ENCODE measurements at places on chromosomes 6 and 20.
A peak's percentile ranks its signal among the peaks of the same experiment; 100 is the strongest.

- DNase-seq, result no peak
Measured at GRCh38 chr6:44006123-44006871, 121.0 kb downstream of the MRPL14 start.

DNA sequence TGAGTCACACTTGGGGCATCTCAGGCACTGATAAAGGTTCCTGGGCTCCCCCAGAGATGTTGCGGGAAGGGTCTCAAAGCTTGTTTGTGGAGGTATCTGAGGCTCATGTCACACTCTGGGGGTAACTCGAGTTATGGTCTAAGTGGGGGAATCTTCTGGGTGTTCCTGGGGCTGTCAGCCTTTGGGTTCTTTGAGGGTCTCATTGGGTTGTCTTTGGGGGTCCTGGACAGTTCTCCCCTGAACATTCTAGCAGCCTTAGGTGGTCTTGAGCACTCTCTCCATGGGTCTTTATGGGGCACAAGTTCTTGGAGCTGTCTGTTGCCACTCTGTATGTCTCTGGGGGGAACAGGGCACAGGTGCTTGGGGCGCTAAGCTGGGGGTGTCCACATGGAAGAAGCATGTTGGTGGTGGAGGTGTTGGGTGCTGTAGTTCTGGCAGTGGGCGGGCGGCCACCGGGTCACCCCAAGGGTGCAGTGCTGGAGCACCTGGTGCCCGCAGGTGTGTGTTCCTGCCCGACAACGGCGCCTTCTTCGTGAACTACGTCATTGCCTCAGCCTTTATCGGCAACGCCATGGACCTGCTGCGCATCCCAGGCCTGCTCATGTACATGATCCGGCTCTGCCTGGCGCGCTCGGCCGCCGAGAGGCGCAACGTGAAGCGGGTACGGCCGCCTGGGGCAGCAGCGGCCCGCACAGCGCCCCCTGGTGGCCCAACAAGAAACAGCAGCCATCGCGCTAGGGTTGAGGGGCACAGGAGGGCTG lies 7.1 kb upstream of the CAPN11 start:
- DNase-seq, result peak; percentile 64

- no peak for DNase-seq
Measured at GRCh38 chr6:142884214-142885035, 60.6 kb downstream of the HIVEP2 start.

- no peak for DNase-seq
Measured at GRCh38 chr6:116572162-116572561, 858 bp downstream of the RWDD1 start.

DNA sequence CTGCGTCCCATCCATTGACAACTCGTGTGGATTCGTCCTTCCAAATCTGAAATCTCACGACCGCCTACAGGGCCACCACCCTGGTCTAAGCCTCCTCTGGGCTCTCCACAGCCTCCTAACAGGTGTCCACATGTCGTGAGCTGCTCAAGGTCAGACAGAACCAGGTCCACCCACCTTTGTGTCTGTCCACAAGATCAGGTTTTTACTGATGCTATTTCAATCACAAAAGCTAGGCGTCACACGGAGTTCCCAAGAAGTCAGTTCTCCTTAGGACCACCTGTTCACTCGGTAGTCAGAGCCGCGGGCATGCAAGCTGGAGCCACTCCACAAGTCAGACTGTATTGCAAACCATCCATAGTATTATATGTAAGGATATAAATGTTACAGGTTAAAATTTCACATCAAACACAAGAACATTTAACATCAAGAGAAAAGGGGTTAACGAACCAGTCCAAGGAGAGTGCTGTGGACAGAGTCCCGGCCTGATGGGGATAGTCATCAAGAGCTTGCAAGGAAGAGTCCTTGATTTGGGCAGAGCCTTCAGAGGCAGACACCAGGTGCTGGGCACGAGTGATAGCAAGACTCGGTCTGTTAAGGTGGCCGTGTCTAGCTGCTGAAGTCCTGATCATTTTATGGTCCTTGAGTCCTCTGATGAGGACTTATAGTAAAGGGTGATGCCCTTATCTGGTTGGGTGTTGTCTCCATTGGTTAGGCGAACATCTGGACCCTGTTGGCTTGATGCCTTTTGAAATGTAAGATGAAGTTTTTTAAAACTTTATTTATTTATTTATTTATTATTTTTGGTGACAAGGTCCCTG lies 731 bp upstream of the DNPH1 start:
- DNase-seq, result no peak

DNA sequence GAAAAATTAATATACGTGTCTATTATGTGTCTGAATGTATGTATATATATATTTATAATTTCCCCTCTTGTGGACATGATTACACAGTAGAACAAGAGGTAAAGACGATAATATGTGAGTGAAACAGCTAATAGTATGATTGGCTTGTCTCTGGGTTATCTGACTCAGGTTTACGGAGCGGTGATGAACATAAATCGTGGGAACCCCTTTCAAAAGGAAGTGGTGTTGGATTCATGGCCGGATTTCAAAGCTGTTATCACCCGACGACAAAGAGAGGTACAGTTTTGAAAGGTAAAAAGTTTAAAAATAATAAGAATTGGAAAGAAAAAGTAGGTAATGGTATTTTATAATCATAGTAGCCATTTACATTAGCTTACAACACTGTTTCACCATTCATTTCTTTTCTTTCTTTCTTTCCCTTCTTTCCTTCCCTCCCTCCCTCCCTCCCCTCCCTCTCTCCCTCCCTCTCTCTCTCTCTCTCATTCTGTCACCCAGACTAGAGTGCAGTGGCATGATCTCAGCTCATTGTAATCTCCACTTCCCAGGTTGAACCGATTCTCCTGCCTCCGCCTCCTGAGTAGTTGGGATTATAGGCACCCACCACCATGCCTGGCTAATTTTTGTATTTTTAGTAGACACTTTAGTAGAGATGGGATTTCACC lies 15.9 kb downstream of the GLYATL3 start:
- no peak for DNase-seq
